NCI-H345 (cell line): ENCODE measurements at places on chromosomes 5 and 9.
A peak's percentile ranks its signal among the peaks of the same experiment; 100 is the strongest.

DNA sequence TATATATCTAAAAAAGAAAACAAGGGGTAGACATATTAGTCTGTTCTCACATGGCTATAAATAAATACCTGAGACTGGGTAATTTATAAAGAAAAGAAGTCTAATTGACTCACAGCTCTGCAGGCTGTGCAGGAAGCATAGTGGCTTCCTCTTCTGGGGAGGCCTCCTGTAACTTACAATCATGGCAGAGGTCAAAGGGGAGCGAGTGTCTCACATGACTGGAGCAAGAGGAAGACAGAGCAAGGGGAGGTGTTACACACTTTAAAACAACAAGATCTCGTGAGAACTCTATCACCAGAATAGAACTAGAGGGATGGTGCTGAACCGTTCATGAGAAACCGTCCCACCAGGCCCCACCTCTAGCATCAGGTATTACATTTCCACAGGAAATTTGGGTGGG, 616.8 kb downstream of the TLE4 start:
- no peak for DNase-seq

GRCh38 chr5:43658509-43658908, 55.5 kb downstream of the NNT start:
- DNase-seq: no peak

GRCh38 chr9:15501803-15502202, 9.0 kb downstream of the PSIP1 start:
- no peak for DNase-seq

DNA sequence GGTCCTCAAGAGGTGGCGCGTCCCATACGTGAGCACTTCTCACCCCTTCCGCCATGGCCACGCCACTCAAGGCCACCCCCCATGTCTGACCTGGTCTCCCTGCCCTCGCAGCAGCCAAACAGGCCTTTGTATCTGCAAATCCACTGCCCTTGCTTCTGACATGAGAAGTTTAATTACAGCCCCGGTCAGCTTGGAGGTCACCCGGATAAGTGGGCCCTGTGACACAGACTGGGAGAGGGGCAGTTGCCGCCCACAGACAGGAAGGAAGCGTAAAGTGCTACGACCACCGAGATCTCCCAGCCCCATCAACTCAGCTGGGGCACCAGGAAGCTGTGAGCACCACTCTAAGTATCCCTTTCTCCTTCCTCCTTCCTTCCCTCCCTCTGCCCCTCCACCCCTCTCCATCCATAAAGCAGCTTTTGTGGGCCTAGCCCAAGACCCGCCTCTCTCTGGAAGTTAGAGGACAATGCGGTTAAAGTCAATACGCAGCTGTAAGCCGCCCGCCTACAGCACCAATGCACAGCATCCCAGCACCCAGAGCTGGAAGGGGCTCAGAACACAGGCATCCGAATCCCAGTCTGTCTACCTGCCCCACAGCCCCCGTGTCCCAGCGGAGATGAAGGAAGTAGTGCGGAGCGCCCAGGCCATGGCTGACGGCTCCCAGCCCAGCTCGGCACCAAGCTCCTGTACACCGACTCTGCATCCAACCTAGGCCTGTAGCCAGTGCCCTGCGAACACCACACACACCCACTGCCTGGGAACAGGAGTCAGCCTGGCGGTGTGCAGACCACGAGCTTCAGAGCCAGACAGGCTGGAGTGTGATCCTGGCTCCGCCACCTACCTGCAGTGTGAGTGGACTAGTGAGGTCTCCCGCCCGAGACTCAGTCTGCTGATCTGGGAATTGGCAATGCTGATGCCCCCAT, 44.8 kb upstream of the RNF130 start:
- no peak for DNase-seq

- DNase-seq: no peak
These were observed 138.1 kb downstream of the DIRAS2 start for GRCh38 chr9:90504486-90504885.

DNA sequence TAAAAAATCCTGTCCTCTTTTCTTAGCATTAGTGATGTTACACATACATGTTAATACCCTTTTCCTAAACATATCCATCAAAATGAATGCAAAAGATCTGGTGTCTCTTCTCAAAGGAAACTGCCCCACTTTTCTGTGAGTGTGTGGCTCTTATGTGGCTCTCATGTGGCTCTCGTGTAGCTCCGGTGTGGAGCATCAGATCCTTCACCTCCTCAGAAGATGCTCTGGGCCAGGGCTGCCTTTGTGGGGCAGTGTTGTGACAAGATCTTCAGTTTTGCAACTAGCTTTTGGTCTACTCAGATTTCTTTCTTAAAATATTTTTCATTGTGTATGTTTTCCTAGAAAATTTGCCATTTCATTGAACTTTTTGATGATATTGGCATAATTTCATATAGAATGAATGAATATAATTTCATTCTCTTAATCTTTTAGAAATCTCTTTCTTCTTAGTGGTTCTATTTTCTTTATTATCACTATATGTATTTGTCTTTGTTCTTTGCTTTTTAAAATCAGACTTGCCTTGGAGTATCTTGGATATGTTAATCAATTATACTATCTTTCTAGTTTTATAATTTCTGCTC, 19.4 kb downstream of the GARNL3 start:
- DNase-seq: no peak

DNA sequence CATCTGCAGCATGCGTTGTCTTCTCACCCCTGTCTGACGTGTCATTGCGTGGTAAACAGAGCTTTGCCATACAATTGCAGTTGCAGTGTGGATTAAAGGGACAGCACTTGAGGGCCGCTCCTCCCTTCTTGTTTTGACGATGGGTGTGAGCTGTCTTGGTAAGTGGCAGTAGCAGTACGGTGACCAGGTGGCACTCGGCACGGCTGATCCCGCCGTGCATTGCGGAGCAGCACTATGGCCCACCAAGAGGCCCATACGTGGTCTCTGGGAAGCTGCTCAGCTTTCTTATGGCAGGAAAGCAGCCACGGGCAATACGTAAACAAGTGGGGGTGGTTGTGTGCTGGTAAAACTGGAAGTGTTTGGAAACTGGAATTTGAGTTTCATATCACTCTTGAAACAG, 25.1 kb downstream of the EHMT1 start:
- DNase-seq: no peak

- DNase-seq: no peak
These were observed 323.4 kb downstream of the CHSY3 start for GRCh38 chr5:130227699-130228098.

DNA sequence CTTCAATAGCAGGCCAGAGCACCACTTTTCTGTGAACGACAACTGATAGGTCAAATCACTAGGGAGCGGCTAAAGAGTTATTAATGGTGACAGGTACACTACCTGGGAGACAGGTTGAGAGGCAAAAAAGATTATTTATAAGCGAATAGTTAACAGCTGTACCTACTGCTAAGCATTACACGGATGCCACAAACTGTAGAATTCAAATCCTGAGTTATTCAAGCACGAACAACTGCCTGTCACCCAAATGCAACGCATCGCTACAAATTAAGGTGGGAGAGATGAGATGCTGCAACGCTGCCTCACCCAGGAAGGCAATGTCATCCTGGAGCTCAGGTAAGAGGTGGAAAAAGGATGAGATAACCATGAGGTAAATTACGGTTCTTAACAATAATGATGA, 342.9 kb downstream of the BNC2 start:
- no peak for DNase-seq

GRCh38 chr5:157390551-157391297, 69.3 kb upstream of the NIPAL4 start:
- DNase-seq: no peak

DNA sequence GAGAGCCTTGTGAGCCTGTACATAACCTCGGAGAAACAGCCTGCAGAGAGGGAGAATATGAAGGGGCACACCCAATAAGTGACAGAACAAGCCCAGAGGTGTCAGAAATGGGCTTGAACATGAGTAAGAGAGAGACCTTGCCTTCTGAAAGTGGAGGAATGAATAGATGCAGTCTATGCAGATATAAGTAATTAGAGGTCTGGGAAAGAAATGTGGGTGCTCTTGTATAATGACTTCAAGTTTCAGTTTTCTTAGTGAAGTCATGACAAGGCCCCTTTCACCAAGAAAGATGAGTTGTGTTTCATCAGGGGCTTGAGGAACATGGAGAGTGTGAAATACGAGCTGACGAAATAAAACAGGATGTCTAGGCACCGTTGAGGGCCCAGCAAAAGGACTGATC, 15.1 kb downstream of the GRAMD2B start:
- no peak for DNase-seq

DNA sequence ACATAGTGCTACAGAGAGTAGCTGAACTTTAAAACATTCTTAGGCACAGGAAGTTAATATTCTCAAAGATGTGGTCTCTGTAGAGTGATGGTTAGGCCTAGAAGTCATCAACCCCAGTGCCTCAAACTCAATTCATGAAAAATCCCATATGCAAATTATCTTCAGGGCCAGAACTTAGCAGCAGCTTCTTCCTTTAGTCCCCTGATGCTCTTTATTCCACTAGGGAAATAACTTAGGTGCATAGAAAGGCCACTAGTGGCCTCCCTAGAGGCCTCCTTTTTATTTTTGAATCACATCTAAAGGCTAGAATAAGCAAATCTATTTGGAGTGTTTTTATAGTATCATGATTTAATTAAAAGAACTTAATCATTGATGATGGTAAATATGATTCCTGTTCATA, 88.3 kb downstream of the GIN1 start:
- no peak for DNase-seq

DNA sequence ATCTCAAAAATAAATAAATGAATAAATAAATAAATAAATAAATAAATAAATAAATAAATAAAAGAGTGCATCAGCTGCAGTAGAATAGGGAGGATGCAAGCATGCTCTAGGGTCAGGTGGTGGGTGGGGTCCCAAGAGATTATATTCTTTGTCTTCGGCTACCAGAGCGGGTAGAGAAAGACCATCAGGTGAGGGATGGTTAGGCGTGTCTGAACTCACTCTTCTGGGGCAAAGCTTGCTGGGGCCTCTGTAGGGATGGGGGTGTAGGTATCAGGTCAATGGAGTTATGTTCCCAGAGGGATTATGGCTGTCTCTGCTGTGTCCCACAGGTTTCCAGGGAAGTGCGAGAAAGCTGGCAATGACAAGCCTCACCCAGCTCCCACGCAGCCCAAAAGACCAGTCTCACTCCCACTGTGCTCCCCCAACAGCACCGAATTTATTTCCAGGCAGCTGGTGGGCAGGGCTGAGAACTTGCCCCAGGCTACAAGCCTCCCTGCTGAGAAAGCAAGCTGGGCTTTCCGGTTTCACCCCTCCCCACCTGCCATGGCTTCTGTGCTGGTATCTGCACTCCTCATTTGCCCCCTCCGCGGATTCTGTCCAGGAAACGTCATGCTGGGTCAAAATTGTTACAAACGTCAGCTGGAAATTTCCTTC, 180.8 kb downstream of the LURAP1L start:
- peak; percentile 27 for DNase-seq

DNA sequence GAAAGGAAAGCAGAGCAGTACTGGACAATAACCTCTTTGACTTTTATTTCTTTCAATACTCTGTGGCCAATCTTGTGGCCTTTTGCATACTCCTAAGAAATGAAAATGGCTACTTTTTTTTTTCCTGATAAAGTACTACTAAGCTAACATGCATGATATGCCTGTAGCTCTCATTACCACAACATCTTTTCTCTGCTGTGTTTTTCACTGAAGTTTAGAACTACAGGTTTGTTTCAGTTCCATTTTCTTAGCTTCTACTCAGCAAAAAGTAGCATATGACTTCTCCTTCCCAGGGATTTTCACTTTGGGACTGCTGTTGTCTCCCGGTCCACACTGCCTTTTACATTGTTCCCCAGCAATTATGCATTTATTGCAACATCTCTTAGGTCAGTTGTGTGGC, 204.0 kb downstream of the KCTD16 start:
- no peak for DNase-seq

DNA sequence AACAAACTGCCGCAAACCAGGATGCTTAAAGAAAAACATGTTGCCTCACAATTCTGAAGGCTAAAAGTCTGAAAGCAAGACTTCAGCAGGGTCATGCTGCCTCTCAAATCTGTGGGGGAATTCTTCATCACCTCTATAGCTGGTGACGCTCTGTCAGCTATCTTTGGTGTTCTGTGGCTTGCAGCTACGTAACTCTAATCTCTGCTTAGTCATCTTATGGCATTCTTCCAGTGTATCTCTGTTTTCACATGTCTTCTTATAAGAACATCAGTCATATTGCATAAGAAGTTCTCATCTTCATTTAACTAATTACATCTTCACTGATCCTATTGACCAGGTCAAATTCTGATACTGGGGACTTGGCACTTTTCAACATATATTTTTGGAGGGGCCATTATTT, 243.0 kb downstream of the CDH10 start:
- no peak for DNase-seq

DNA sequence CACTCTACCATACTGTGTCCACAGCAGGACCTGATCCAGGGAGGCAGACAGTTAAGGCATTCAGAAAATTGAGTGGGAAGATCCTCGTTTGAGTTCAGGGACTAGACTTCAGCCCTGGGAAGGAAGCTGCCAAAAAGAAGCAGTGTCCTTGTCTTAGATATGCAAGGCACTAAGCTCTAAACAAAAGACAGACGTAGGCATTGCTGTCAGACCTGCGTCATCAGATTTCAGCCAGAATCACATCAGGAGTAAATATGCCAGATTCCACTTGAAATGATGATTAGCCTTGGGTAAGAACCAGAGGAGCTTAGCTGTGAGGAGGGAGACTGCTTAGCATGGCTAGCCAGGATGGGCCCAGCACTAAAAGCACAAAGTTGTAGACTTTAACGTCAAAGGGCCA, 56.7 kb downstream of the MAMDC2 start:
- DNase-seq: no peak

- DNase-seq: no peak
These were observed 199.9 kb downstream of the AOPEP start for GRCh38 chr9:94926431-94926800.

DNA sequence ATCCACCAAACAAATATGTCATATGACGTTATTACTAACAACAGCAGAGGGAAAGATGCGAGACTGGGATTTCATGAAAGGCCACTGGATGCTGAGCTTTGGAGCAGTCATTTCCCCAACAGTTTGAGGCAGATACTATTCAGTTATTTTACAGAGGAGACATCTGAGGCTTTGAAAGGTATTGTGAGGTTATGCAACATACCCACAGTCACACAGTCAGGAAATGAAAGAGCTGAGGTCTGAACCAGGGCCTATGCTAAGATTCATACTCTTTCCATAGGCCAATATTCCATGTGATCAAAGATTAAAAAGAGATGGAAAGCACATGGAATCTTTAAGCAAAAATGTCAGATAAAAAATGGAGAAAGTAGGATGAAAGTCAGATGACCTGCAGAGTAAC, 63.0 kb downstream of the LPAR1 start:
- no peak for DNase-seq

- no peak for DNase-seq
These were observed 43.3 kb downstream of the DOCK8 start for GRCh38 chr9:257957-258356.

DNA sequence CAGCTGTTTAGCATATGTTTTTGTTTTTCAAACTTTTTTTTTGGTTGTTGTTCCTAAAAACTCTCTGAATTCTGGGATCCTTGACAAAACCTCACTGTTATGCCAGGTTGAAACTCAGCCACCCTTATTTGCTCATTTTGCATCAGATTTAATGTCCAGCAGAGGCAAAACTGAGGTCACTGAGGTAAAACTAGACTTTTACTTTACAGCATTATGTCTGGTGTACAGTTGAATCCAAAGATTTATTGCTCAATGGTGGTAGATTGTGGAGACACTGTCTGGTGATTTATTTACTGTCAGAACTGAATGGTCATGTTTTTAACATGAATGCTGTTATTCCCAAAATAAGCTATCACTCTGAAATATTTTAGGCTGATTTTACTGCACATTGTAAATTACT, 87.9 kb downstream of the FBXL7 start:
- DNase-seq: no peak

GRCh38 chr5:150401376-150402228, 11.1 kb downstream of the CD74 start:
- no peak for DNase-seq
